ENCODE measurements at places on chromosomes 12 and 14.

GRCh38 chr12:26177283-26177682 is 18.1 kb upstream of the SSPN start:
- DNase-seq: no peak

DNA sequence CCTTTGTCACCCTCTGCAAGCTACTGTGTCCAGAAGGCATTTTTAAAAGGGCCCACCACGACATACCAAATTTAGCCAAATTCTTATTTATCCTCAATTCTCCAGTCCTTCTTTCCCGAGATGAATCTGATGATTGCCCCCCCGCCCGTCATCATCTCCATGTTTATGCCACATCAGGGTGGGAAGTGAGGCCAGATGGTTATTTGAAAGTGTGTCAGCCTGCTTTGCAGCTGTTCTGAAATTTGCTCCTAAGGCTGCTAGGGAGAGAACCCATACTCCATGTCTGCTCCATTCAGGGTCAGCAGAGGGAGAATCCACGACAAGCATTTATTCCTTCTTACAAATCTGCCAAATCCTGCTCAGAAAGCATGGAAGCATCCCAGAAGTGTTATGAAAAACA is 337.8 kb downstream of the ADAMTS20 start:
- no peak for DNase-seq

- DNase-seq: no peak
Measured at GRCh38 chr12:91017043-91017442, 12.3 kb upstream of the EPYC start.

- no peak for DNase-seq
Measured at GRCh38 chr12:57439762-57440266, 5.2 kb downstream of the INHBC start.

DNA sequence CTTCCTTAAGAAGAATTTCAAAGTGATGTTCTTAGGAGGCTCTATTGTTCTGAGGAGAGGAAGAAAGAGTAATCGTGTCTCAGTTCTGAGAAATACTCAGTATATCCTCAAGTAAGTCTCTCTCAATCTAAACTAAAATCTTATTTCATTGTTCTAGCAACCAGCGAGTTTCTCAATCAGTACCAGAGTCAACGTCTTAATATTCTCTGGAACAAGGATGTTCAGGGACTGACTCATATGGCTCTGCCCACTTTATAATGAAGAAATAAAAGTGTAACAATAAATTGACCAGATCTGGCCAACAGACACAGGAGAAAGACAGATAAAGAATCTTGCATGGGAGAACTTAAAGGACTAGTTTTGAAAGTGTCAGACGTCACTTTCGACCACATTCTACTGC is 469.8 kb upstream of the FLRT2 start:
- DNase-seq: no peak

- DNase-seq: no peak
Measured at GRCh38 chr12:8088574-8088973, 6.5 kb downstream of the NECAP1 start.

DNA sequence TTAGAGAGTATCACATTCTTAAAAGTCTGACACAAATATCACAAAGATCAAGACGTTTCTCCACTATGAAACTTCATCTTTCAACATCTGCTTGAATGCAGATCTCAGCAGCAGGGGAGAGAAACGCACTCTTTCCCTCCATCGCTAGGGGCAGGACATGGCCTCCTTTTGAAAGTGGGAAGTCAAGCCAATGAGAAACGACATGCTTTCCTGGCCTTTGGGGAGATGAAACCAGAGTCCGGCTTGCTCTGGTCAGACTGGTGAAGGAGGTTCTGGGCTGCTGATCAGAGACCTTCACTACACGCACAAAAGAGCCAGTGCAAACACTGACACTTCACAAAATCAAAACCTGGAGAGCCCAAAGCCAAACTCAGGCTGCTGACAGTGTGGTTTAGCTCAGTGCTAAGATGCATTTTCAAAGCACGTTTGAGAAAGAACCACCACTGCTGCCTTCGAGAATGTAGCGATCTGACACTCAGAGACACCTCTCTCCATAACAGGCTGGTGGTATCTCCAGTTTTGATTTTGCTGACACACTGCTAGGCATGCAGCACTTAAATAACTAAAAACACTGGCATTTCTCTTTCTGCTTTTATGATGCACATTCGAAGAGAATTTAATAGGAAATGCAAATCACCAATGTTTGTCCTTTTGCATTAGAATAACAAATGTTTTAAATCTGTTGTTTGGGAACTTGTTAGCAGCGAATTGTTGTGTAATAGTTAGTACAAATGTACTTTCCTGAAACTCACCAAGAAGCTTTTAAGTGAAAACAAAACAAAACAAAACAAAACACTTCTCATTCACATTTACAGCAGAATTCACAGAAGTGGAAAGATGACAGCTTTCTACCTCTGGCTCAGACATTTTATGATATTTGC is 93.9 kb upstream of the OVCH1 start:
- DNase-seq: no peak

GRCh38 chr12:69440016-69440415 is 30.2 kb upstream of the FRS2 start:
- no peak for DNase-seq

DNA sequence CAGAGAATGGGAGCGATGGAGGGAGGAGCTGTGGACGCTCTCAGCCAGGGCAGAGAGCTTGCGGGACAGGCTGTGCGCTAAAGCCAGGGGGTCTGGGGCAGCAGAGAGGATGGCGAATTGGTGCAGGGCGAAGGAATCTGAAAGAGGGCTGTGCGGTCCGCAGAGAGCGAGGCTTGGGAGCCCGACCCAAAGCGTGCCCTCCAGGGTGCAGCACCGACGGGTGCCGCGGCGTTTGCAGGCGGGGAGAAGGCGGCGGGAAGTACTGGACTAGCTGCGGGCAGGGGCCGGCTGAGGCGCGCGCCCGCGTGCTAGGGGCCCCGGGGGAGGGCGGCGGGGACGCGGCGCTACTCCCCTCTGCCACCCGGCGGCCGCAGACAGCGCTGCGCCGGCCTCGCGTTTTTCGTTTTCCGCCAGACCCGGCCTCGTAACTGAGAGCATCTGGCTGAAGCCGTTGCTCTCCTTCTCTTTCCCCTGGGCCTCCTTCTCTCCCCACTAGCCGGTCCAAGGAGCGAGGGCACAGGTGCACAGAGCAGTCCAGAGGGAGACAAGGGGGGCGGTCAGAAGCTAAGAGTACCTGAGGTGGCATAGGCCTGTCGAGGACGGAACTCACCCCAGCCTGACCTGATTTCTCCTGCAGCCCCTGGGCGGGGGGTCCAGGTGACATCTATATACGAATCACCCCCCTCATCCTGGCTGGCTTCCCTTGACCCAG is 24.9 kb downstream of the SLC6A12 start:
- DNase-seq: peak; percentile 15

DNA sequence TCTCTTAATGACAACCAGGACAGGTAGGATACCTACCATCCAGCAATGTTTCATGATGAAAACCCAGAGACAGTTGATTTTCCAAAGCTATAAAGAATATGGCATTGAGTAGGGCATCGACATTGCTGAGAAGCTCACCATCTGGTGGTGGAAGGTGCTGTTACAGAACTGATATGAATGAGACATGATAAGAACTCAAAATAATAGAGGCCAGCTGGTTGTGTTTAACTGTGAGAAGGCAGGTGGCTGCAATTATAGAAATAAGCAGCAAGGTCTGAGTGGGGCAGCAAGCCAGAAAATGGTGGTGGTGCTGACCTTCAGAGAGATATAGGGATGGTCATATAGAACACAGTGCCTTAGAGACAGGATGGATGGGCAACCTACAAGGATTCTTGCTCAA is 449.7 kb downstream of the BTG1 start:
- no peak for DNase-seq

DNA sequence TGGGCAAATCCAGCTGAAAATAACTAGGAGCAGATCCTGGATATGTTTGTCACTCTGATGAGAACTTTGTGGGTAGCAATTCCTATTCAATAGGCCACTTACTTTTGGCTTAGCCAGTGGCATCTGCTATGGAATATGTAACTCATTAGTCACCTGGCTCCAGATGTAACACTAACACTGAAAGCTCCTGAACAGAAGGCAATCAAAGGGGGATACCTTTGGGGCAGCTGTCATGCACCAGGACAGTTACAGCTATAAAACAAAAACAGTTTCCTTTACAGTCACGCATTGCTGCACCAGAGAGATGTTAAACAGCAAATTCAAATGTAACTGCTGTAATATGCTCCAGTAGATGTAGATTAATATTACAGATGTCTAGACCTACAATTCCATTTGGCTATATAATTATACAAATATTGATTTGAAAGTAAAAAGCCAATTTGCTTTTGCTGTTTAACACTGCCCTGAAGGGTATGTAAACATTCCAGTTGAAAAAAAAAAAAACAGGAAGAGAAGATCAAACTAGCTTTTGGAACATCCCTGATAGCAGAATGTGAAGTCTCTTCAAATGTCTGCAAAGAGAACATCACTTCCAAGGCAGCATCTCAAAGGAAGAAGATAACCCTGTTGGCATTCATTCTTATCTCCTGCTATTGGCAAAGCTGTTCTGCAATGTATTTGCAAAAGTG is 18.4 kb downstream of the RACGAP1 start:
- DNase-seq: no peak

GRCh38 chr12:1930803-1931597 is 12.5 kb upstream of the CACNA2D4 start:
- no peak for DNase-seq

DNA sequence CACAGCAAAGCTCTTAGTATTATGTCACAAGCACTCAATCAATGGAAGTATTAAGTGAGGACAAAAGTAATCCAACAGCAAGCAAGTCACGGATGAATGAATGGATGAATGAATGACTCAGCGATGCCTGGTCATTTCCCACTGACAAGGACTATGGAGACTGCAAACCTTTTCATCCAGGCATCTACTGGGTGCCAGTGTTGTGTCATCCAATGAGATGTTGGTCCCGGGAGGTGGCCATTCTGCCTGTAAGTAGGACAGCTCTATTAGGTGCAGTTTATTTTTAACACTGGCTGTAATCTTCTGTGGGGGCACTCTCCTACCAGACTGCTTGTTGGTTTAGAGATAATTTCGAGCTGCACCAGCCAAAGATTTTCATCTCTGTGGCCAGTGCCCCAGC is 39.4 kb downstream of the STAB2 start:
- no peak for DNase-seq

- no peak for DNase-seq
Measured at GRCh38 chr14:103280278-103280928, 53.6 kb upstream of the EIF5 start.

- no peak for DNase-seq
Measured at GRCh38 chr12:57765698-57766463, 997 bp downstream of the CYP27B1 start.

DNA sequence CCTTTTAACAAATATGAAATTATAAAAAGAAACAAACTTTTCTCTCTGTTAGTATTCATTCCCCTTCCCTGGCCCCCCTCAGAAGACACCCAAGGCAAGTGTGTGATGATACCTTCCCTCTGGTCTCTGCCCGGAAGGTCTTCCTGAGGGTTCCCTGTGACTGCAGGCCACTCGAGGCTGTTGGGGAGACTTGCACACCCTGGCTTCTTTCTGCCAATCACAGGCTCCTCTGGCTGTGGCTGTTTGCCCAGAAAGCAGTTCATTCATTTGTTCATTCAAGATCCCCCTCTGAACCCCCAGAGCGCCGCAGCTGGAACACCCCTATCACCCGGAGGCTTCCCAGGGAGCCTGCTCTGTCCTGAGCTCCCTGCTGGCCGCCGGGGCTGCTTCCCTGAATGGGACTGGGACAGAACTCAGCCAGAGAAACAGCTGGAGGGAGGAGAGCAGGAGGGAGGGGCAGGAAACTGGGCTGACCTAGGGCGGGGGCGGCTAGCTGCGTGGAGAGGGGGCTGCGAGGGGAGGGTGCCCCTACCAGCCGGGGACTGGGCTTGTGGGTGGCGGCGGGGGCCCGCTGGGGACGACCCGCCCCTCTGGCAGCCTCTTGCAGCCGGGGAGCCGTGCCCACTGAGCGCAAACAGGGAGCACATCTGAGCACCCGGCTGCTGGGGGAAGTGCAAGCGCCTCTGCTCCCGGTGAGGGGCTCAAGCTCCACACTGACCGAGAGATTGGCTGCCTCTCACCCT is at the start of gene CMKLR1:
CMKLR1 (minus strand) TSS at position 397 of the 743 bp plus-strand sequence. CDS start 45,720 bp downstream, outside the sequence.
- DNase-seq: no peak

- no peak for DNase-seq
Measured at GRCh38 chr14:22202313-22202712, 386.7 kb downstream of the DAD1 start.

- no peak for DNase-seq
Measured at GRCh38 chr12:64007853-64008252, 163.4 kb downstream of the SRGAP1 start.

DNA sequence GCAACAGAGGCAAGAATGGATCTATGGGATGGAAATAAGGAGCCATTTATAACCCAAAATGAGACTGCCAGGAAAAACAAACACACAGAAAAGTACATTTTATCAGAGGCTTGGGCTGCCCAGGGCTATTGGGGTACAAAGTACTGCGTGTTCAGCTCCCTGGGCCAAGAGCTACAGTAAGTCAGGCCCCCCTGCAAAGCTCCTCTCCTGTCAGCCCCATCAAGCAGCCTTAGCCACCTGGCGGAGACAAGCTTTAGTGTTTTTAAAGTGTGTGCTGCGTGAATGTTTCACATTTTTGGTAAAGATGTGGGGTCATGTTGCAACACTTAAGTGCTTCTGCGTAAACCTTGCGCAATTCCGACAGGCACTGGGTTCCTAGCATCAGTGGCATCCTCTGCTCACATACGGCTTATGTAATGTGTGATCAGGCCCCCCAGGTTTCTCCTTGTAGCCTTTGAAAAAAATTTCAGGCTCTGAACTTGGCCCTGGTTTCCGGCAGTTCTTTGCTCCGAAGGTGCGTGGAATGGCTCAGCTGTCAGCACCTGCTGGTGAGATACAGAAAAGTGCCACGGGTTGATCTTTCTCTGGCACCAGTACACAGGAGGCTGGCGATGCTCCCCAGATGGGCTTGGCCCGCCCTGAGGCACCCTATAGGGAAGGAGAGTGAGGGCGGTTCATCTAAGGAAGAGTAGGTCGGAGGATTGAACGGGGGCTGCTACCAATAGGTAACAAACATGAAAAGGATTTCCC is 198.7 kb upstream of the EEA1 start:
- DNase-seq: no peak

GRCh38 chr12:84685379-84685778 is 227.2 kb downstream of the SLC6A15 start:
- no peak for DNase-seq

DNA sequence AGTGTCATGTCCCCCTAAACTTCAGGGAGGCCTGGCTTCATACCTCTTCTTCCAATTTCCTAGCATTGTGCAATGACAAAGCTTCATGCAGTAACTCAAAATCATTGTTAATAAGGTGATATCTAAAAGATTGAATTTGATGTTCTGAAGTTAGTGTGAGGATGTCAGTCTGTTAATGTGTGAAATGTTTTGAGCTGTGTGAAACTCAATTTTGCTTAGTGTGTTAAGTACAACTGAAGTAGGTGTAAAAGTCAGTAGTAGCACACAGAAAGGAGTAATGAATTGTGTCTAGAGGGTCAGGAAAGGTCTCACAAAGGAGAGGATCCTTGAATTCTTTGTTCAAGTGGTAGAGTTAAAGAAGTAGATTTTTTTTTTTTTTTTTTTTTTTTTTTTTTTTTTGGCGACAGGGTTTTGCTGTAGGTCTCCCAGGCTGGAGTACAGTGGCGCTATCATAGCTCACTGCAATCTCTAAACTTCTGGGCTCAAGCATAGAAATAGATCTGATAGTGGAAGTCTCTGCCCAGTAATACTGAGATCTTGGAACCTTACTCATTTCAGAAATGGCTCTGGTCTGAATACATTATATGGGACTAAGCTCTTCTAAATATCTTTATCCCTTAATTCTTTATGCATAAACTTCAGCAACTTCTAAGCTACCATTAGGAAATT is 63.9 kb downstream of the FUT8 start:
- DNase-seq: no peak

- no peak for DNase-seq
Measured at GRCh38 chr12:10364815-10365622, 24.8 kb downstream of the KLRK1 start.
